ENCODE measurements at places on chromosomes 1 and 21. TPM values are rescaled to one million over a fixed set of nuclear protein-coding genes. Genes with fewer than 3 reads are reported as not detected.

DNA sequence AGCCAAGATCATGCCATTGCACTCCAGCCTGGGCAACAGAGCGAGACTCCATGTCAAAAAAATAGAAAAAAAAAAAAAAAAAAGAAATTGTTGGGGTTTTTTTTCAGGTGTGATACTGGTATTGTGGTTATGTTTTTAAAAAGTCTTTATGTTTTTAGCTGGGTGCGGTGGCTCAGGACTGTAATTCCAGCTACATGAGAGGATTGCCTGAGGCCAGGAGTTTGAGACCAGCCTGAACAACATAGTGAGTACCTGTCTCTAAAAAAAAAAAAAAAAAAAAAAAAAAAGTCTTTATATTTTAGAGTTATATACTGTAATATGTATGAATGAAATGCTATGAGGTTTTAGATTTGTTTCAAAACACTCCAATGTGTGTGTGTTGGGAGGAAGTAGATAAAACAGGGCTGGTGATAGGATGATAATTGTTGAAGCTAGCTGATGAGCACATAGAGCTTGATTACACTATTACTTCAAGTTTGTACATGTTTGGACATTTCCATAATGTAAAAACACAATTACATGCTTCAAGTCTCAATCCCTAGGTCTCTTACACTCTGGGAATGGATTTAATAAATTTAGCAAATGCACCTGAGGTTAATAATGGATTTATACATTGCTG is 30.2 kb upstream of the ATP5PO start:
- no peak for DNase-seq

DNA sequence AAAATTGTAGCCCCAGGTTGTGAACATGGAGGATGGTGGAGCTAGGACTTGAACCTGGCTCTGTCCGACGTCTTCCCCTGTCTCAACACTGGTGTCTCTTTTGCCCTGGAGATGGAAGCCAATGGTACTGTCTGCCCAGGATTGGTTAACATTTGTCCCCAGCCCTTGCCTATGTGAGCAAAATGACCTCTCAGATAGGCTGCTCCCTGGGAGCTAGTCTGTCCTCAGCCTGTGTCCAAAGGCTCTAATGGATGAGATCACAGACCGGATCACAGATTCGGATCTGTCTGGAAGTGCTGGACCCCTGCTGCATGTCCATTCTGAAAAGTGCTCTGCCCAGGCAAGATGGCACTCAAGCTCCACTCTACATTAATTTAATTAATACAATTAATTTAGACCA is 394.4 kb upstream of the VAMP3 start:
- no peak for DNase-seq

GRCh38 chr1:75707191-75707590 is 17.3 kb upstream of the ACADM start:
- DNase-seq = peak; percentile 4

DNA sequence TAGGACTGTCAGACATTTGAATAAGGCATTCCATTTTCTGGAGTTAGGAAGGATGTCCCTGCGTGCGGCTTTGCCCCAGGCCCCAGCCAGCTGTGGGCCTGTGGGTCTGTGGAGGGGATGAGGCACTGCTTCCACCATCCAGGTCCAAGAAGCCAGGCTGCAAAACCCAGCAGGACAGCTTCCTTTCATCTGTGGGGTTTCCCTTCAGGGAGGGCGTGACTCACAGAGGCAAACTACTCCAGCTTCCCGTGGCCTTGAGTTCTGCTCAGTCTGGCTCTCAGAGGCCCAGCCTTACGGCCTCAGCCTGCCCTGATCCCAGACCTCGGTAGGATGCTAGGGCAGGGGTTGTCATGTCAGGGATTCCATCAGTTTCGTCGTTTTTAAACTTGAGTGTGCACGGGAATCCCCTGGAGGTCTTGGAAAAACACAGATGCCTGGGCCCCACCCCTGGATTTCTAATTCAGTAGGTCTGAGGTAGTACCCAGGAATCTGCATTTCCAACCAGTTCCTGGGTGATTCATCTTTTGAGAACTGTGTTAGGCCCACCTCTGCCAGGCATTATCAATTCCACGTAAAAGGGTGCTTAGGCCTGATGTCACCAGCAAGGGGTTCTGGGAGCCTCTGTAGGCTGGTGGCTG is 32.3 kb upstream of the TENT5C start:
- no peak for DNase-seq

GRCh38 chr1:60906039-60906438 is 176.3 kb upstream of the NFIA start:
- no peak for DNase-seq

GRCh38 chr1:189606795-189607476 is 870.7 kb downstream of the BRINP3 start:
- DNase-seq = peak; percentile 5

GRCh38 chr1:163315773-163316374 is 5.9 kb upstream of the NUF2 start:
- peak; percentile 10 for DNase-seq

GRCh38 chr1:231193710-231194340 is 32.0 kb downstream of the TRIM67 start:
- no peak for DNase-seq

- no peak for DNase-seq
These were observed 113.0 kb upstream of the VAV3 start for GRCh38 chr1:108077991-108078390.

DNA sequence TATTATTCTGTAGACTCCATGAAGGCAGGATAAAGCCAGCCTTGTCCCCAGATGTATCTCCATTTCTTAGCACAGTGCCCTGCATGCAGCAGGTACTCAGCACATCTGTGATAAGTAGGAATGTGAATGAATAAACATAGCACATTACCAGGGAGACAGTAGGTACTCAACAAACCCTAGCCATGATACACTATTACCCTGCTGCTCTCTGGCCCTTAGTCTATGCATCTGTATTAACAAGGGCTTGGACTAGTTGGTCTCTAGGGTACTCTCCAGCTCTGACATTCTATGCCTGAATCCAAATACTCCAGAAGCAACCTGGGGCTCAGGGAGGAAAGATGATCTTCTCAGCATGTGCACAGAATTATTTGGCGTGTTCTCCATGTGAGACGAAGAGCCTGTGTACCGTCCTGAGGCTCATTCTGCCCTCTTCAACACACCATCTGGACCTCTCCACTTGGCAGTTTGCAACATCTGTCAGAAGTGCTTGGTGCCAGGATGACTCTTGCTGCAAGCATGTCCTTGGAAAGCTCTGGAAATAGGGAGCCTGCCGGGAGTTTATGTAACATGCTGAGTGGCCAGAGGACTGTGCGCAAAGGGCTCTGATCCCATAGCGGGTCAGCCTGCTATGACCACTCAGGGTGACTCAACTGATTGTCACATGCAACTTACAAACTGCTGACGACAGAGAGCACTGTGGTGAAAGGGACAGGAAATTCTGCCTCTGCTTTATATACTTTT is 228.2 kb upstream of the USP24 start:
- peak; percentile 87 for DNase-seq

GRCh38 chr1:160204526-160205241 is 500 bp upstream of the PEA15 start:
- DNase-seq = no peak

GRCh38 chr1:224867715-224868114 is 61.8 kb upstream of the DNAH14 start:
- DNase-seq = no peak

GRCh38 chr1:8663915-8664329 is 153.5 kb downstream of the RERE start:
- DNase-seq = no peak

CD247 gene
- total RNA-seq = not detected

LRRC3 gene
- 0.37 TPM for total RNA-seq

OR6N1 gene
- not detected for total RNA-seq

GPR37L1 gene
- total RNA-seq = 0.02 TPM

PMVK gene
- 7.9 TPM for total RNA-seq

Data from H4 (cell line).